ENCODE measurements at places on chromosomes 16 and 17.
A peak's percentile ranks its signal among the peaks of the same experiment; 100 is the strongest.

- no peak overlapping the region for H3K4me3 ChIP-seq
- H3K27ac ChIP-seq = no peak overlapping the region
- peaks cover 9% of the 10 kb centered on the region for H3K4me1 ChIP-seq
- H3K27me3 ChIP-seq = no peaks in the 10 kb centered on the region
- DNase-seq = no peak
These were observed 21.6 kb downstream of the EMC8 start for GRCh38 chr16:85777583-85778310.

DNA sequence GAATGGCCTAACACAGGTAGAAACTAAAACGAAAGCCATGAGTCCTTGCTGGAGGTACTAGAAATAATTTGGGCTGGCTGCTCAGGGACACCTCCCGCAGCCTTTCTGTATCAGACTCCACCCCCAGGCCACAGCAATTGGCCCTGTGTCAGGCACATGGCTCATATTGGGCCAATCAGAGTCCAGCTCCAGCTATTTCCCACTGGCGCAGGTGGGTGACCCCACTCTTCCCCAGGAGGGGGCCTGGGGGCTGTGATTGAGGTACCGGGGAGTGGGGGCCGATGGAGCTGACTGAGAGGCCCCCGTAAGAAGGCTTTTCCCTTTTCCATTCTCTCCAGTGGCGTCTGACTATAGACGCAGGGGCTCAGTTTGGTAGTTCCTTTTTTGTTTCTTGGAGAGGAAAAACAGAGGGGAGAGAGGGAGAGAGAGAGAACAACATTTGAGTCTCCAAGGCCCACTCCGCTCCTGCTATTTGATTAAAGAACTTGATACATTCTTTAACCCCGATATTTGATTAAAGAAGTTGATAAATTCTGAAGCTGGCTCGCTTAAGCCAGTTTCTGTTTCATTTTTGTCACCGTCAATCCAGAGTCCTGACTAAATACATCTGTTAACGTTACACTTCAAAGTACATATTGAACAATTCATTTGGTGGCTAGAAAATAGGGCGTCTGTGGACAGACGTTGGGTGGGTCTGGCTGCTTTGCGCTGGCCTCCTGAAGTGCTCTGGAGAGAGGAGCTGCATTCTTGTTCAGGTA, 26.3 kb downstream of the FOXL1 start:
- H3K27ac ChIP-seq = no peak overlapping the region
- peaks cover 60% of the 10 kb centered on the region for H3K27me3 ChIP-seq
- peak overlapping the region; percentile 21 for H3K4me3 ChIP-seq
- no peaks in the 10 kb centered on the region for H3K4me1 ChIP-seq
- no peak for DNase-seq

DNA sequence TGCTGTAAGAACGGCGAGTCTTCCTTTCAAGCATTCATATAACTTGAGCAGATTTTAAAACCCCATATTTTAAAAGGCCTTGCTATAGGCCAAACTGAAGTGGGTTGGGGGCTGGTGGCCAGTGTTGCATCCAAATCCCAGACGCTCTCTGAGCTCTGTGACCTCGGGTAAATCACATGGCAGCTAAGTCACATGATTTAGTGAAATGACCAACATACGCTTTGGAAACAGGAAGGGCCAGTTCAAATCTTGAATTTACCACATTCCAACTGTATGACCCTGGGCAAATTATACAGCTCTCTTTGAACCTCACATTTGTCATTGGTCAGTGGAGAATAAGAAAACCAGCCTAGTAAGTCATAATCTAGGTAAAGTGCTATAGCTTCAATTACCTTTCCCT, 519.3 kb downstream of the HAPSTR1 start:
- H3K4me1 ChIP-seq = no peaks in the 10 kb centered on the region
- H3K4me3 ChIP-seq = no peak overlapping the region
- H3K36me3 ChIP-seq = no peaks in the 10 kb centered on the region
- H3K27ac ChIP-seq = no peak overlapping the region
- H3K27me3 ChIP-seq = no peaks in the 10 kb centered on the region
- no peak for DNase-seq

DNA sequence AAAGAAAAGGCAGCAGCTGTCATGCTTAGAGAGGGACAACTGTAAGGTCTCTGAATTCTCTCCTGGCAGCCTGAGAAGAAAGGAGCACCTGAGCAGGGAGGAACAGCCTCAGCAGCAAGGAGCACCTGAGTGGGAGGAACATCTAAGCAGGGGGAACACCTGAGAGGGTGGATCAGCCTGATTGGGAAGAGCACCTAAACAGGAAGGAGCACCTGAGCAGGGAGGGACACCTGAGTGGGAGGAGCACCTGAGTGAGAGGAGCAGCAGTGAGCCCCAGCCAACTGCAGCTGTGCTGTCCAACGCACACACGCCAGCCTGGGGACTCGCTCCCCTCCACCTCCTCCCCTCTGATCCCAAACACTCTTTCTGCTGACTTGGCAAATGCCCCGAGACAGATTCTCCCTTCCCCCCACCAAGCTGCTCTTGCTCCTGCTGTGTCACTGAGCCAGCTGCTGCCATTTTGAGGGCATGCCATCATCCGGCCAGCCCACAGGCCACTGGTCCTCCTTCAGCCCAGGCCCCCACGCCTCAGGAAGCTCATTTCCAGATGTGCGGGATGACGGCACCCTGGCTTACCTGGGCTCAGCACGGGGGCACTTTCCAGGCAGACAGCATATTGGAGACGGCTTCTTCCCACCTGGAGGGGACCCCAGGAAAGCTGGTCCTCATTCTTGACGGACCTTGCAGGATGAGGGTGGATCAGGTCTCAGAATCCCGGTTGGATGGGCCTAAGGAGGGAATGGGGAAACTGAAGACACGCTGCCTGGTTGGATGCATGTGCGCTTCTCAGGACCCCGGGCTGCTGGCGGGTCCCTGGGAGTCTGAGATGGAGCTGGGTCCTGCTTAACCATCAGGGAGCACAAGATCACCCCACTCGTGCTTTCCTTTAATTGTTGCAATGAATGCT, 57.7 kb upstream of the RBFOX3 start:
- no peak overlapping the region for H3K27ac ChIP-seq
- H3K36me3 ChIP-seq = no peaks in the 10 kb centered on the region
- no peak for DNase-seq
- peaks cover 35% of the 10 kb centered on the region for H3K27me3 ChIP-seq
- H3K4me1 ChIP-seq = peaks cover 15% of the 10 kb centered on the region
- no peak overlapping the region for H3K4me3 ChIP-seq

DNA sequence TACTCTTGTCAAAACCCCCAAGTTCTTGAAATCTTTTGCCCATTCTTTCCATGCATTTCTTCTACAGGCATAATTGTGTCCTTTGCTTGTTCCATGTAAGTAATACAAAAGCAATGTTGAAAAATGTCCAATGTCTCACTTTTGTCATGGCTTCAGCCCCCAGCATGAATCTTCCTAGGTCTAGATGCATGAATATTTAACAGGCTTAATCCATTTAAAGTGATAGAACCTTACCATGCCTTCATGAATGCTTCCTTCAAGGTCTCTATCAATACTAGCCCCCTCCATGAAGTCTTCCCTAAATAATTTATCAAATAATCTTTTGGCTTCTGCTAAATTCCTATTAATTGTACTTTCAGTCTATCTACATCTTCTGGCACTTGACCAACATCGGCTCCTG, 46.1 kb upstream of the ANKFY1 start:
- no peak for DNase-seq
- H3K4me3 ChIP-seq = no peak overlapping the region
- no peak overlapping the region for H3K27ac ChIP-seq
- peaks cover 36% of the 10 kb centered on the region for H3K4me1 ChIP-seq

DNA sequence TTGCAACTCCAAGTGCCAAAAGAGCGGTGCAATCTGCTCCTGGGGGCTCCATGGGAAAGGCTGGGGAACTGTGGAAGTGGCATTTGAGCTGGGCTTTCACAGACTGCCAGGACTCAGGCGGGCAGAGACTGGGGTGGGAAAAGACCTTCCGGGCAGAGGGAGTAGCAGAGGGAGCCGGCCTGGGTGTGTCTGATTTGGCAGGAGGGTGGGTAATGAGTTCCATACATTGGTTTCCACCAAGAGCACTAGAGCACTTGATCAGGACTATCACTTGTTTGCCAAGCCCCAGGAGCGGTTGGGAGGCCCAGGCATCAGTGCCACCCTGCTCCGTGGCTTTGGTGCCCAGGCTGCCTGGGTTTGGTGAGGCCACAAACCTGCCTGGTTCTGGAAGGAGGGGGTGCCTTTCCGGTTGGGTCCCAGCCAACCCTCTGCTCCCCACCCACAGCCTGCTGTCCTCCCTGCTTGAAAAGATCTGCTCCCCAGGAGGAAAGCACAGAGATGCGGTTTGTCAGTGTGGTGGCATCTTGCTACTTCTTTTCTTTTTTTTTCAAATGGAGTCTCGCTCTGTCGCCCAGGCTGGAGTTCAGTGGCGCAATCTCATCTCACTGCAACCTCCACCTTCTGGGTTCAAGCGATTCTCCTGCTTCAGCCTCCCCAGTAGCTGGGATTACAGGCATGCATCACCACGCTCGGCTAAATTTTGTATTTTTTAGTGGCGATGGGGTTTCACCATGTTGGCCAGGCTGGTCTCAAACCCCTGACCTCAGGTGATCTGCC, 3.5 kb upstream of the TRIM47 start:
- no peak overlapping the region for H3K4me3 ChIP-seq
- H3K36me3 ChIP-seq = no peaks in the 10 kb centered on the region
- DNase-seq = no peak
- H3K4me1 ChIP-seq = peaks cover 43% of the 10 kb centered on the region

- DNase-seq = no peak
- peak overlapping the region; percentile 90 for H3K27ac ChIP-seq
- no peaks in the 10 kb centered on the region for H3K36me3 ChIP-seq
- no peaks in the 10 kb centered on the region for H3K27me3 ChIP-seq
These were observed 21.1 kb downstream of the NPTX1 start for GRCh38 chr17:80455336-80455710.

- H3K27ac ChIP-seq = no peak overlapping the region
- H3K36me3 ChIP-seq = no peaks in the 10 kb centered on the region
- peaks cover 15% of the 10 kb centered on the region for H3K27me3 ChIP-seq
- no peak overlapping the region for H3K4me3 ChIP-seq
- peaks cover 18% of the 10 kb centered on the region for H3K4me1 ChIP-seq
These were observed 13.3 kb upstream of the RPL38 start for GRCh38 chr17:74190154-74190553.

Measured in suprapubic skin (tissue), 4 donors.